Effector CD4-positive, alpha-beta T cell (primary cell): ENCODE measurements at places on chromosomes 12 and 14.

DNA sequence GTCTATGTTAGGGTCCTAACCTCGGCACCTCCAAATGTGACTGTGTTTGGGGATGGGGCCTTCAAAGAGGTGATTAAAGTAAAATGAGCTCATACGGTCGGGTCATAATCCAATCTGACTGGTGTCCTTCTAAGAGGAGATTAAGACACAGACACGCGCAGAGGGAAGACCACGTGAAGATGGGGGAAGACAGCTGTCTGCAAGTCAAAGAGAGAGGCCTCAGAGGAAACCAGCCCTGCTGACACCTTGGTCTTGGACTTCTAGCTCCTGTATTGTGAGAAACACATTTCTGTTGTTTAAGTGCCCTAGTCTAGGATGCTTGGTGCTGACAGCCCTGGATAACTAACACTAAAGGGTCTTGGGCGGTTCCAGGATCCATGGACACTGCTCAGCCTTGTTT lies 109.6 kb downstream of the DICER1 start:
- DNase-seq: no peak

DNA sequence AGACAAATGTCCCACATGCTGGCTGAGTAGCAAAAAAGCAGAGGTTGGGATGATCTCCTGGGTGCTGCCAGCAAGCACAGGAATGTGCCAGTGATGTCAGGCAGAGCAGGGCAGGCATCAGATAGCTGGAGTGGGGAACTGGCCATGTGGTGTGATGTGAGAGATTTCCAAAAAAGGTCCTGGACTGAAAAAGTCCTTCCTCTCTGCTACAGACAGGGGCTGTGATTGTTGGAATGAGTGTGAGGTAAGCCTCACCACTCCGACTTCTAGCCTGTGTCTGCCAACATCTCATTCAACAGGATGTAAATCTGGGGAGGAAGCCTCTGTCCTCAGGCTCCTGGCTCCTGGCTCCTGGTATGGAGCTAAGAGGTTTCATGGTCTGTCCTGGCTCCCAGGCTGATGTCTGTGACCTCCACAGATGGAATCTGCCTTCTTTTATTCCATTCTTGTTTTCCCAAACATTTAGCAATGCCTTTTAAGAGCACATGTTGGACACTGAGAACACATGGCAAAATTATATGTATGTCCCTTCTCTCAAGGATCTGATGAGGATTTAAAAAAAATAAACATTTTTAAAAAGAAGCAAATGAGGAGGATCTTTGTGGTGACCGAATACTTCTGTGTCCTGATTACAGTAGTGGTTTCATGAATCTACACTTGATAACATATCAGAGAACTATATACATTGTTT lies 50.1 kb upstream of the STK38L start:
- DNase-seq: no peak

DNA sequence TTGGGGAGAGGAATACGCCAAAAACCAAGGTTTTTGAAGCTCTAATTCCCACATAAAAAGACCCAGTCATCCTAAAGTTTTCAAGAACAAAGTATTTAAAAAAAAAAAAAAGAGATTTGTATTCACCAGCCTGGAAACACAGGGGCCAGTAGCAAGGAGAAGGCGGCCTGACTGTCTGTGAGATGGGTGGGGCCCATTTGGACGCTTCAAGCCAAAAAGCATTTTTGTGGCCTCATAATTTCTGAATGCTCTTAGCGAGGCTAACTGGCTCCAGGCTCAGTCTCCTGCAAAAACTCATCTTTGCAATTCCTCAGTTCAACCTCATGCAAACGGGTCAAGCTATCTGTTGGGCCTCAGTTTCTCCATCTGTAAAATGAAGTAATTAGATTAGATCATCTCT lies 514.1 kb downstream of the MED13L start:
- DNase-seq: no peak

- DNase-seq: no peak
Measured at GRCh38 chr14:102891556-102891955, 30.9 kb upstream of the AMN start.

DNA sequence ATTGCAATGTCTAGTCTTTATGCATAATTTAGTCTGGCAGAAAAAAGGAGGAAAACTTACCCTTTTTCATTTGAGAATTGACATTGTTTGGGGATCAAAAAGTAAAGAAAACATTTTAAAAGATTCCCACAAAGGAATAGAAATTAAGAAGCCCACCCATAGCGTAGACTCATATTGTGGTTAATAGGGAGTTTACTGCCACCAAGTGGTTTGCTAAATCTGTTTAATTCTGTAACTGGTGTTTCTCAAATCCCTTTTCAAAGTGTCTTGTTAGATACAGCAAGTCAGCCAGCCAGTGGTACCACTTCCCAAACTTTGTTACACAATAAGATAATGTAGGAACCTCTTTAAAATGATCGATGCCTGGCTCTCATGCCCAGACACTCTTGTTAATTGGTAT lies 180.3 kb downstream of the IPO8 start:
- no peak for DNase-seq

GRCh38 chr12:119634743-119635142 lies 33.2 kb upstream of the PRKAB1 start:
- DNase-seq: no peak

DNA sequence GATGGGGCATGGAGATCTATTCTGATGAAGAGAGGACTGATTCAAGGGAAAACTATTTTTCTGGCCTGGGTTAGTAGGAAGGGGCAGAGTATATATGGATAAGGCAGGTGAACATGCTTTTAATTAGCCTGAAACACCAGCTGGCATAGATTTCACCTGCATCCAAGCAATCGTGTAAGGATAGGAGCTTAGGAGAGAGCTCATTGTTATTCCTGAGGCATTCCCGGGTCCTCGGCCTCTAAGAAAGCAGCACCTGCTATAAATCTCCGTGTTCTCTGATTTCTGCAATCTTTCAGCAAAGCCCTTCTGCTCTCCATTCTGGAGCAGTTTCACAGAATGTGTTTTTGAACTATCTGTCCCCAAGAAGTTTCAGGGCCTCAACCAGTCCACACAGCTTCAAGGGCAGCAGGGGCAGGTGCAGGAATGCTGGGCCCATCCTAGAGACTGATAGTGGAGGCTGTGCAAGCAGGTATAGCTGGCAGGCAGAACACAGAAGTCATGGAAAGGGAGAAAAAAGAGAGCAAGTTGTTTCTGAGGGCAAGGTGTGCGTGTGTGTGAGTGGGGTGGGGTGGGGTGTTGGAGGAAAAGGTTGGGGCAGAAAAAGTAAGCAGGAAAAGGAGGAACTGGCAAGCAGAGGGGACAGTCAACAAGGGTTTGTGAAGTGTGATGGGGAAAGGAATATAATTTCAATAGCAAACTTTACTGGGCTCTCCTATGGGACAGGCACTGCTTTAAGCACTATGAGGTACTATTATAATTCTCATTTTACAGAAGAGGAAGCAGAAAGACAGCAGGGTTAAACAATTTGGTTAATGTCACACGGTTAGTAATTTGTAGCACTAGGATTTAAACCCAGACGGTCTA lies 203.7 kb upstream of the SSTR1 start:
- DNase-seq: no peak

GRCh38 chr12:2765052-2765451 lies 29.7 kb upstream of the FKBP4 start:
- no peak for DNase-seq

GRCh38 chr12:64042911-64043310 lies 179.2 kb downstream of the KICS2 start:
- DNase-seq: no peak

DNA sequence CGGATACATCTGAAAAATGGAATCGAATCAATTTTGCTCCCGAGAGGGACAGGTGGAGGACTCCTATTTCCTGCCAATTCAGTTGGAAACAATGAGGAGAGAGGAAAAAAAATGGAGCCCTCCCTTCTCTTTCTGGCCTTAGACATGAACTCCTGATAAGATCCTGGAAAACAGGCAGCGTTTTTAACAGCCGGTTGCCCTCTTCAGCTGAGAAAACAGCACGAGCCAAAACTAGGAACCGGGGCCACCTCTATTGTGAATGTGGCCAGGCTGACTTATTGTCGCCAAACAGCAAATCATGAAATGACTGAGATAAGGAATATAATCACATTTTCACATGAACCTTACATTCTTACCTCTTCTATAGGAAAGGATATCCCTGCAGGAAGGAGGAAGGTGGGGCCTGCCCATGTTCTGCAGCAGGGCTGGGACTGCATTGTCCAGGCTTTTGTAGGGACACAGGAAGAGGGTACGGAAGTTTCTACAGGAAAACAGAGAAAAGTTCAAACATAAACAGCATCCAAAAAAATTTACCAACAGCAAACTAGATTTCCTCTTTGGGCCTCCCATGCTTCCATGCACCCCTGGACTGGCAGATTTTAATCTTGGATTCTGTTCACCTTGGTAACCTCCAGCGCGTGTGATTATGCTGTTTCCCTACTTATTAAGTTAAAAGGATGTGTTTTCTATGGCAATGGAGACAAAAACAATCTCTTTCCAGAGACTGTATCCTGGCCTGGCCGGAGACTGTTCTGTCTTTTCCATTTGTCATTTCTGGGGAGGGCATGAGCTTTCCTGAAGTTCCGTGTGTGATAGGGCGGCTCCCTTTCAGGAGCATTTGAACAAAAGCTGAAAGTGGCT lies 29.0 kb upstream of the ELK3 start:
- DNase-seq: no peak

- DNase-seq: no peak
Measured at GRCh38 chr14:99081156-99081765, 190.7 kb downstream of the BCL11B start.

- DNase-seq: no peak
Measured at GRCh38 chr12:110361216-110361615, 42.3 kb downstream of the ANAPC7 start.

DNA sequence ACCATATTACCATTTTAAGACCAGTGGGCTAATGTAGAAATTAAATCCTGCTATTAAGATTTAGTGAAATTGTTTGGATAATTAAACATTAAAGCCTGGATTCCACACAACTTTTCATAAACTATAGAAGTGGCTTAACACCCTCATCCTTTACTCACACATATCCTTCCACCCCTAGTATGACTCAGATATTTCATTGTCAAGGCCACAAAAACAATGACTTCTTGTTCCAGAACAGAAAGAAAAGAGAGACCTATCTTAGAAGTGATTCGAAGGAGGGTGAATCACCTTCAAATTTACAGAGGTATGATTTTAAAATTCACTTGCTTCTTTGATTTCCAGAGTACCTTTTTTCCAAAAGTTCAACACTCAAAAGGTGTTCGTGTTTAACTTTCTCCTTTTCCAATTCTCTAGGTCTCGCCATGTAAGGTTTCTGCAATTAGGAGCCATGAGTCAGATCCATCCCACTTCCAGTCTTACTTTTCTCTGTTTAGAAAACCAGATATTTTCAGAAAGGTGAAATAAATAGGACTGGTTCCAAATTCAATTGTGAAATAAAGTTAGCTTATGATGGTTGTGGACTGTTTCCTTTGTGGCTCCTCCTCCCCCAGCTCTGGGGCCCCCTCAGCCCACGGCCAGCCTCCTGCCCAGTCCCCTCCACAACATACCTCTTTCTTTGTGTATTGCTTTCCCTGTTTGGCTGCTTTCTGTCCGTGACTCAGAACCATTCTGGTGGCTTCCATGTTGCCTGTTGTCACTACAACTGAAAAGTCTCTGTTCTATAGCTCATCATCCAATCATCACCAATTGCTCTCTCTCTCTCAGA lies 24.6 kb upstream of the MGP start:
- DNase-seq: no peak

- no peak for DNase-seq
Measured at GRCh38 chr14:103129301-103130016, 6.2 kb downstream of the TNFAIP2 start.

GRCh38 chr12:83092606-83093005 lies 405.9 kb downstream of the TMTC2 start:
- no peak for DNase-seq

GRCh38 chr12:86666316-86666715 lies 410.1 kb upstream of the MGAT4C start:
- no peak for DNase-seq

DNA sequence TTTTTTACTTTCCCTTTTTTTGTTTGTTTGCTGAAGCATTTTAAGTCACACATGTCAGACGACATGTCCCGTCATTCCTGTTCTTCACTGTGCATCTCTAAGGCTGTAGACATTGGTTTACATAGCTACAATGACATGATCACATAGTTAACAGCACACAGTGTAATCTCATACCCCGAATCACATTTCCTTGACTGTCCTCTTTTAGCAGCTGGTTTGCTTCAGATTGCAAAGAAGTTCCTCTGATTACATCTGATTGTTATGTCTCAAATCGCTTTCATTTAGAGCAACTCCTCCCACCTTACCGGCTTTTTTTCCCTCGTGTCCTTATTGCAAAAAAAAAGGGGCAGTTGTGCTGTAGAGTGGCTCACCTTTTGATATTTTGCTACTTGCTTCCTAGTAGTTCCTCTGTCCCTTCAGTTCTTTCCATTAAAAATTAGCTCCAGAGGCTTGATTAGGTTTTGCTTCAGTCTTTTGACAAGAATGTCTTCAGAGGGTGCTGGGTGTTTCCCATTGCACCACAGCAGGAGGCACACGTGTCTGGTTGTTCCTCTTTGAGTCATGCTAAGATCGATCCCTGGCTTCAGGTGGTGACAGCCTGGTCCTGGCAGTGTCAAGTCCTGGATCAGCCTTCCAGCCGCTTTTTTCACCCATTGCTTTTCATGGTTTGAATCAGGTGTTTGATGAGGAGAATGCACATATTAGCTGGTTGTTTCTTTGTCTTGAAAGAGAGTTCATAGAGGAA lies 35.0 kb downstream of the ZNF664 start:
- DNase-seq: no peak

DNA sequence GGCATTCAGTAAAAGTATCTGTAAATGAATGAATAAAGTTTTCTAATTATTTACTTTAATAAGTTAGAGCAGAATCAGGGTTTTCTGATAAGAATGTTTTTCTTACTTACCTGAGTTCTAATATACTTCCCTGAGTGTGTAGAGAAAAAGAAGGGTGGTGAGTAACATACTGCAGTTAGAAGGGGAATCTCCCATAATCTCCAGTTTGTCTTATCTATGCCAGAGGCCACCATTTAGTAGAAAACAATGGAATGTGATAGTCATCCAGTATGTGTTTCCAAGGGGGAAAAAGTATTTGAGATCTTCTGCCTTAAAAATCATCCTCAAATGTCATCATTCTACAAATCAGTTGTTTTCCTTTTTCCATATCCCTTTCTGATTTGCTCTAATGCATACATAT lies 56.5 kb upstream of the PAWR start:
- no peak for DNase-seq
